Kidney glomerular epithelial cell (primary cell): ENCODE measurements at places on chromosomes 3 and 15.

GRCh38 chr3:142866841-142867631, 21.8 kb downstream of the PCOLCE2 start:
- DNase-seq, result no peak

DNA sequence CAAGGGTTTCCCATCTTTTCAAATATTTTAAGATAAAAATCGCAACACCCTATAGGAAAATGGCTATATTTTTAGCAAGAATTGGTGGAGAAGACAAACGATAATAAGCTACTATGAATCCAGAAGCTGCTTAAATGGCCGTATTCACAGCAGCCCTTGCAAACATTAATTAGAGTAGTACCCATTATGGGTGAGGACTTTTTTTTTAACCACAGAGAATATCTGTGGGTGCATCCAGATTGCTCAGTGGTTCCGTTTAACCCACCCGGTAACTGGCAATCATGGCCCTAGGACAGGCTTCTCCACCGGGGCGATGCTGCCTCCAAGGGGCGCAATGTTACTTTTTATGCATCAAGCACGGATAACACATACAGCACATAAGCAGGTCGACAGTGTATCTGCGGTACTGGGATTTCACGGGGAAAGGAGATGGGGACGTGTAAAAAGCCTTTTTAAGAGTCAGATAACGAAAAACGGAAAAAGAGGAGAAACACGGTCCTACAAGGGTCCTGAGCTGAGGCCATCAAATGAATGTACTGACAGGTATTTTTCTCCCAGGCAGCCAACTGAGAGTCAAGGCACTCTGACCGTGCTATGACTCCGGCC, 968 bp upstream of the TMEM266 start:
- DNase-seq, result peak; percentile 23

GRCh38 chr15:34721802-34722438, 32.9 kb downstream of the GJD2 start:
- no peak for DNase-seq

DNA sequence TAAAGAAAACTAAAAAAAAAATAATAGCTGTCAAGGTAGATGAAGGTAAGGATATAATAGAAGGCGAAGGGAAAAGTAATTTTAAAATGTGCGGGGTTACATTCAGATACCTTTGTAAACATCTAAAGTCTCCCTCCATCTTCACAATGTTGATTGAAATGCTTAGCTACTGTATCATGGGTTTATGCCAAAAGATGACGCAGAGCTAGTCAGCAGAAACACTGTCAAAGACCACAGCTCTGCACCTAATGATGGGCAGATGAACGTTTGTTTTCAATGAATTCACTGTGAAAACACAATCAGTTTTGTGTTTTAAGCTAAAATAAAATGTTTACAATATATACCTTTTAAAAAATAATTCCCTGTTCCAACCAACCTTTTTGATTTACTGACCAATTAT, 61.2 kb downstream of the RFTN1 start:
- DNase-seq, result peak; percentile 25

DNA sequence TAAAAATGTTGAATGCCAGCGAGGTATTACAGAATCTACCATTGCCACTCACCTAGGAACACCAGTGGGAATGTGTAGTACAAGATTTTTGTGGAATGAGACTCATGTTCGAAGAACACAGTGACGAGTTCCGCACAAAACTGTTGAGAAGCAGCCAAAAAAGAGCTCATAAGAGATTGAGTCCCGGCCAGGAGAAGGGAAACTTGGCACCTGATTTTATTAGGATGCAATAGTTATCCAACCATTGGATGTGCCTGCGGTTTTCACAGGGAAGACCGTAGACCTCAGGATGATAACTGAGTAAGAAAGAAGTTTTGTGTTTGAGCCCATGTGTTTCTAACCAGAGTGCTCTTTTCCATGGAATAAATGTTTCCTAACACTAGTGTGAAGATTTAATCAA, 88.9 kb downstream of the PTPRG start:
- DNase-seq, result no peak

DNA sequence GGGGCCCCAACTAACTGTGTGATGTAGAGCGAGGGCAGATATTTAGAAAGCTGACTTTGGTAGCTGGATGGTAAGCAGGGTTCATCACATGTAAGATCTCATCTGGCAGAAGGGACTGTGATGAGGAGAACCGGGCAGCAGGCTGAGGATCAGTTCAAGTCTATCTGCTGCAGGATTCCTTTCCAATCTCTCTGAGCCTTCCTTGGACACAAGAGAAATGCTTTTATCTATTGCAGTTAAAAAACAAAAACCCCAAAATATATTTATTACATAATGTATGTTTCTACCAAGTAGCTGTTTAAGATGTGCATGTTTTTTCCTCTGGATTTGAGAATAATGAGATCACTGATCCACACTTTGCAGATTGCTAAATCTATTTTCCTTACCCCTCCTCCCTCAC, 411.5 kb downstream of the RAP2B start:
- no peak for DNase-seq

DNA sequence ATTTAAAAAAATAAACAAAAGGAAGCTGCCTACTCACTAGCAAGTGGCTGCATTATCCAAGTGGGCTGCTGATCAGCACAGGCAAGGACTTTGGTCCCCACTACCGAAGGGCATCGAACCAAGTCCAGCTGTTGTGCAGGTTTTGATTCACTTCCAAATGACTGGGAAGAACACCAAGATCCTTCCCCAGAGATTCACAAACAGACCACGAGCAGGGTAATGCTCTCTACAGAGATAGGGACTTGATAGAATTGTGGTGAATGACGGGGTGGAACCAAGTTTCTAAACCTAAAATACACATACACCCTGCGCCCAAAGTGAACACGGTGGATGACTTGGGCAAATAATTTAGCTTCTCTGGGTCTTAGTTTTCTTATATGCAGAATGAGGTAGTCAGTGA, 203.7 kb upstream of the ICE2 start:
- no peak for DNase-seq

DNA sequence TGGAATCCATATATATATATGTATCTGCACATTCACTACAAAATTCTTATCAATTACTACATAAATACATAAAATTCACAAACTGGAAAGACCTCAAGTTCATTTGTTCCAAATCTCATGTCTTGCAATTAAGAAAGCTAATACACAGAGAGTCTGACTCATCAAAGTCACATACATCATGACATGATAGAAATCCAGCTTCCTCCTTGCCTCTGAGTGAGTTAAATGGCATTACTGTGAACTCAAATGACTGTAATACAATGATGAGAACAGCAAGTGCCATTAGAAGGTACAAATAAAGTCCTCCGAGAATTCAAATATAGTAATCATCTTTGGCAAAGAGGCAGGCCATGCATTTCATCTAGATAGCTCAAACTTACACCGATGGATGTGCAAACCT, 55.1 kb upstream of the AGTR1 start:
- no peak for DNase-seq

DNA sequence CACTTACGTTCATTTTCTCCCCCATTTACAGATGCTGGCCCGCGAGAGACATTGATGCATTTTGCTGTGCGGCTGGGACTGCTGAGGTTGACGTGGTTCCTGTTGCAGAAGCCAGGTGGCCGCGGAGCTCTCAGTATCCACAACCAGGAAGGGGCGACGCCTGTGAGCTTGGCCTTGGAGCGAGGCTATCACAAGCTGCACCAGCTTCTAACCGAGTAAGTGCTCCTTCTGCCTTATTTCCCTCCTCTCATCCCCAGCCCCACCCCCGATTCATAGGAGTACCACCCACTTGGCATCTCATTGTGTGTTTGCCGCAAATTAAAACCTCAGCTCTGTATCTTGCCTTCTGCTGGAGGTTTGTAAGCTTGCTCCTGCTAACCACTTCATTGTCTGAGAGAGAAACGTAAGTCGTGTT, 163.3 kb downstream of the AKAP13 start:
- no peak for DNase-seq

DNA sequence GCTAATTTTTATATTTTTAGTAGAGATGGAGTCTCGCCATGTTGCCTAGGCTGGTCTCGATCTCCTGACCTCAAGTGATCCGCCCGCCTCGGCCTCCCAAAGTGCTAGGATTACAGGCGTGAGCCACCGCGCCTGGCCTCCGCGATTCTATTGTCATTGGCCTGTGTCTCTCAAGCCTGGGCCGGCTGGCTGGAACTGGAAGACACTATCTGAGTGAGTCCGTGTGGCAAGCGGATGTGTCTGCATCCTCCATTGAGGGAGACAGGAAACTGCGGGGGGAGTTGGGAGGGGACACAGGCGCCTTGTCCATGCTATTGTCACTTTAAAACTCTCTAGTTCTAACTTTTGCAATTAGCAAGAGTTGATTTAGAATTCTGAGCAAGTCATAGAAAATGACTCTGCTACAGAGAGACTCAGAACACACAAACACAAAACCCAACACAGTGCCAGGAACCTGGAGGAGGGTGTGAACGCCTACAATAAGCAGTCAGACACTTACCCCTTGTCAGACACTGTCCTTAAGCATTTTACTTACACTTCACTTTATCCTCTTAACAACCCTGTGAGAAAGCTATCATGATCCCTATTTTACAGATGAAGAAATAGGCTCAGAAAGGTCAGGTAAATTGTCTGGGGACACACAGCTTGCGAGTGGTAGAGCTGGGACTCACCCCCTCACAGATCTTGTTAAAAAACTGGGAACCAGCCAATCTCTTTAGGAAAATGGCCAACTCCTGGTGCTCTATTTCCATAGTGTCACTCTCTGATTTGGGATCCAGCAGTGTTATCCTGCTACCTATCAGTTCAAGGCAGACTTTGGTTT, 38.7 kb downstream of the ANP32A start:
- no peak for DNase-seq

- DNase-seq, result peak; percentile 13
Observed at GRCh38 chr3:63232764-63233396, 45.2 kb upstream of the SYNPR start.

DNA sequence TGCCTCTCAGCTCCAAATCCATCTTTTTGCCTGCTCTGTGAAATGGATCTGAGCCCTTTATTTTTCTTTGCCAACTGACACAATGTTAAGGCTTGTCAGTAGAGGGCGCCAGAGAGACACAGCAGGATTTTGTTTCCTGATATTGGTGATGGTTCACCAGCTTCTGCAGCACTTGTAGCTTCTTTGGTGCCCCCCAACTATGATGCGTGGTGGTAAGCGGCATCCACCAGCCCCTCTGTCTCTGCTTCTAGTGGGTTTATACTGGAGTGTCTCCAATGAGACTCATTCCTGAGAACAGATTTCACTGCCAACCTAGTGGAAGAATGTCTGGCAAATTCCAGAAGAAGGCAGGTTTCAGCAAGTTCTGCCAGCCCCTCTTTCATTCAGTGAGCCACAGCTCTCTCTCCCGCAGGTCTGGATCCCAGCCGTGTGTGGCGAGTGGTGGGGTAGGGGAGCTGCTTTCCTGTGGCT, 471.9 kb upstream of the FRG2C start:
- DNase-seq, result peak; percentile 26

- DNase-seq, result no peak
Observed at GRCh38 chr3:42582474-42583070, 805 bp upstream of the SEC22C start.

- DNase-seq, result no peak
Observed at GRCh38 chr3:13143381-13144004, 70.3 kb upstream of the IQSEC1 start.

DNA sequence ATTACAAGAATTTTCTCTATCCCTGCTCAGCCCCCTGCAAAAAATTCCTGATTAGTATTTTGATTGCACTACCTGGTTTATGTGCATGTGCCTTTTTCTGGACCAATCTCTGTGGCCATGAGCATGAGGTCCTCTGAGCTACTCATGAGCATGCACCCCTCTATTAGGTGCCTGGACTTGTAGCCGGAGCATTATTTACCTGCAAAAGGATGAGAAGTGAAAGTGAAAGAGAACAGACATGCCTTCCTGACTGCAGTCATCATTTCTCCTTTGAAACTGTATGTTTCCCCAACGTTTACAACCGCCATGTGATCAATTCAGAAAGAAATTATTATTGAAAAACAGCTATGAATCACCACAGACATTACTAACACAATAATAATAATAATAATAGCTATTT, 1008.8 kb downstream of the ROBO2 start:
- DNase-seq, result no peak

GRCh38 chr3:151770956-151771355, 37.2 kb downstream of the AADACL2 start:
- no peak for DNase-seq

- DNase-seq, result no peak
Observed at GRCh38 chr3:38121451-38121831, 15.5 kb downstream of the ACAA1 start.

- no peak for DNase-seq
Observed at GRCh38 chr3:156353563-156353962, 201.4 kb downstream of the SSR3 start.

GRCh38 chr3:129315223-129315997, 36.7 kb downstream of the HMCES start:
- DNase-seq, result no peak

- DNase-seq, result no peak
Observed at GRCh38 chr3:38349684-38350359, 3.2 kb downstream of the XYLB start.

DNA sequence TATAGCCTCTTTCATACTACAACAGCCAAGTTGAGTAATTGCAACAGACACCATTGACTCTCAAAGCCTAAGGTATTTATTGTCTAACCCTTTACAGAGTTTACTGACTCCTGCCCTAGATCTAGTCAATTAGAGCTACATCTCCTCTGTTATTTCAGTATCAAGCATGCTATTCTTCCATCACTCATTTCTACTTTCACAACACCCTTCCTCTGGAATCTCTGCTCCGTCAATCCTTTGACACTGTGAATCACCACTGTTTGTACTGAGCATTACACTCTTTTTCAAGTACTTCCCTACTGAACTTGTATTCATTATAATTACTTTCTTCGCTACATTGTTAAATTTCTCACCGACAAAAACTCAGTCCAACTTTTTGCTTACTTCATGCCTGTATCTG, 121.8 kb downstream of the ZNF609 start:
- DNase-seq, result no peak

DNA sequence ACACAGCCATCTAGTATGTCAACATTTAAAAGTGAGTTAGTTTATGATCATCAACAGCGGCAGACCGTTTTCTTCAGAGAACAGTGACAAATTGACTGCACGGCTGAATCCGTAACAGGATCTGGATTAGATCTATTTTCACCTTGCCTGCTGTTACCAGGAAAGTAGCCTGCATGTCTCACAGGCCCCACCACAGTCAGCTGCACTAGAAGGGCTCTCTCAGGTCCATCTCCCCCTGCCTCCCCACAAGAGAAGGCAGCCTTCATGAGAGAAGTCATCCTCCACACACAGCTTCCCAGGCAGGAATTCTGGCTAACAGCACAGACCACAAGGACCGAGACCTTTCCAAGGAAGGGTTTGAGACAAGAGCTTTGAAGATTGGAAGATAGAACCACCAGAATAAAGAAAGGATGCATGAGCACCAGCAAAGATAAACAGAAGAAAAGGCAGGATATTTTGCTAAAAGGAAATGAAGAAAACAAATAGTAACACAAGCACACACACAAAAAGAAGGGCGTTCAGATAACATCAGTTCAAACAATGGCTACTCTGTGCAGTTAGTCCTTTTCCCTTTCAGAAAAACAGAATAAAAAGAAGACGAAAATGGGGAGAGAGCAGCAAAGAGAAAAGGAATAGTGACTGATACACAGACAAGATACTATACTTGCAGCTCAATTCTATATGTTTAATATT, 127.5 kb downstream of the SNRK start:
- no peak for DNase-seq

GRCh38 chr3:124576565-124577493, 153.4 kb upstream of the UMPS start:
- DNase-seq, result no peak

GRCh38 chr15:81942655-81943195, 103.1 kb downstream of the MEX3B start:
- no peak for DNase-seq
